ENCODE measurements at places on chromosomes 2 and 18.
A peak's percentile ranks its signal among the peaks of the same experiment; 100 is the strongest.

GRCh38 chr2:84649487-84650142, 133.3 kb downstream of the DNAH6 start:
- DNase-seq = no peak

DNA sequence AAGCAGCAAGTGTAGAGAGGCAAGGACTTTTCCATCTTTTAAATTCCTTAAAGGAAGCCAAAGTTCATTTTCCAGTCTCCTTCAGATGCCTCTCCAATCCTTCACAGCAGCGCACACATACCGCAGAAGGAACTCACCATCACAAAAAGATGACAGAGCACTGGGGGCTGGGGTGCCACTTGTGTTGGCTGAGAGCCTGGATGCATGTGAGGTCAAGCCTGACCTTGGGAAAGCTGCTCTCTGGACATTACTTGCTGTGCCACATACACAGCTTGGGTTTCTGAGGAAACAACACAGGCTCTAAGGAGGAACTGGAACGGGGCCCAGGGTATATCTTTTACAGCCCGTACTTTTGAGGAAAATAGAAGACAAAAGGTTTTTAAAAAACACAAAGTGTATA, 364.3 kb upstream of the MEX3C start:
- DNase-seq = no peak

- DNase-seq = peak; percentile 43
Observed at GRCh38 chr2:38462121-38462661, 85.1 kb upstream of the ATL2 start.

- no peak for DNase-seq
Observed at GRCh38 chr2:95387358-95387757, 15.2 kb upstream of the FAHD2A start.

Measured in stimulated activated CD4-positive, alpha-beta T cell treated with anti-CD3 and anti-CD28 coated beads, Interleukin-15, amount 100 ng/mL, for 48 hours (primary cell).